ENCODE measurements at places on chromosomes 2 and 18.

DNA sequence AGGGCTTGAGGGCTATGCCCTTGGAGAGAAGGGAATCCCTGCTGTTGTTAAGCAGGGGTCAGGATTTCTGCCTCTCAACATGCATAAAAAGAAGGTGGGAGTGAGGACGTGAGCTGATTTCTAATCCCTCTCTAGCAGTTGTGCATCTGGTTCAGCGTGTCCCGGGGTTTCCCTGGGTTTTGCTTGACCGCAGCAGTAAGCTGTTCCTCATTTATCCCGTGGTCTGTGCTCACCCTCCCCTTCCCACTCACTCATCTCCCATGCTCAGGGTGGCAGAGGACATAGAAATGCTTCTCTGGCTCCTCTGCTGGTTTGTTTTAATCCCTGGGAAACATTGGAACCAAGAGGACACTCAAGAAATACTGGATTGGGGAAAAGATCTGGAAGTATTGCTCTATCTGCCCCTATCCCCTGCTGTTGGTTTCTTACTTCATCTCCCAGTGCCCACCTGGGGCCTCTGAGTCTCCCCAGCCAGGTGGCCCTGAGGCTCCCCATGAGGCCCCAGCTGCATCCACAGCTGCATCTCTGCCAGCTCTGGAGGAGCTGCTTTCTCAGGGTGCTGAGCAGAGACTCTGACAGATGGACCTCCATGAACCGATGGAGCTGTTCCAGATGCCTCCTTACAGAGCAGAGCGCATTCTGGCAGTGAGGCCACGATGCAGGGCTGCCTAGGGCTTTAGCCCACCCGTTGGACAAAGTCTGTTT, 36.1 kb downstream of the TET3 start:
- no peak for DNase-seq

- no peak for DNase-seq
Measured at GRCh38 chr18:62898359-62898758, 183.0 kb downstream of the PHLPP1 start.

GRCh38 chr2:33437815-33438214, 38.6 kb upstream of the RASGRP3 start:
- DNase-seq: no peak

- no peak for DNase-seq
Measured at GRCh38 chr18:46402396-46402795, 254.6 kb downstream of the LOXHD1 start.

GRCh38 chr18:63109802-63110201, 209.8 kb downstream of the BCL2 start:
- no peak for DNase-seq

GRCh38 chr2:105786231-105787230, 41.8 kb downstream of the NCK2 start:
- no peak for DNase-seq

DNA sequence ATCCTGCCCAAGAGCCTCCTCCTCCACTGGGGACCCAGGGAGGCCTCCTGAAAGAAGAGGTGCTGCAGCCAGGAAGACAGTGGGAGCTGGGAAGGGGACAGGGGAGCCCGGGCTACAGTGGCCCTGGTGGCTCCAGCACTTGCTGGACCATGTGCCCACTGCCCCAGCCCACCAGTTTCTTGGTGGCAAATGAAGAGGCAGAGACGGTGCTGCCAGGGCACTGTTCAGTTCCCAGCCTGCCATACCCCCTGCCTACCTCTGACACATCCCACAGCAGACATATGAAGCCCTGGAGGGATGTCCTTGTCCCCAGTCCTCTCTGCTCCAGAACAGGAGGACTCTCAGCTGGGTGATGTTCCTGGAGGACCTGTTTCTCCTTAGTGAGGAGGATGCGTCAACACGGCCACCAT, 3.7 kb downstream of the RAMP1 start:
- DNase-seq: no peak

DNA sequence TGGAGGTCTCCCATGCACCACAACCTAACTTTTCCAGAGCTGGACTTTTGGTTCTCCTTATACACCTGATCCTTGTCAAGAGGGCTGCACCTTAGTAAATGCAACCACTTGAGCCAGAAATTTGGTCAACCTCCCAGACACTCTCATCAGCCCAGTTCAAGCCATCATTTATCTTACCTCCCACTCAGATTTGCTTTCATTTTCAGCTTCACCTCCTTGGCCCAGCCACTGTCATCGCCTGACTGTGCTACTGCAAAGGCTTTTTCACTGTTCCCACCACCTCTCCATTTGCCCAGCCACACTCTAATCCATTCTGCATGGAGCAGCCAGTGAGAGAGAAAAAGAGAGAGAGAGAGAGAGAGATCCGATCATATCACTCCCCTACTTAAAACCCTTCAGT, 112.4 kb upstream of the DDX18 start:
- no peak for DNase-seq

- no peak for DNase-seq
Measured at GRCh38 chr2:109350526-109350925, 221.5 kb downstream of the SH3RF3 start.

DNA sequence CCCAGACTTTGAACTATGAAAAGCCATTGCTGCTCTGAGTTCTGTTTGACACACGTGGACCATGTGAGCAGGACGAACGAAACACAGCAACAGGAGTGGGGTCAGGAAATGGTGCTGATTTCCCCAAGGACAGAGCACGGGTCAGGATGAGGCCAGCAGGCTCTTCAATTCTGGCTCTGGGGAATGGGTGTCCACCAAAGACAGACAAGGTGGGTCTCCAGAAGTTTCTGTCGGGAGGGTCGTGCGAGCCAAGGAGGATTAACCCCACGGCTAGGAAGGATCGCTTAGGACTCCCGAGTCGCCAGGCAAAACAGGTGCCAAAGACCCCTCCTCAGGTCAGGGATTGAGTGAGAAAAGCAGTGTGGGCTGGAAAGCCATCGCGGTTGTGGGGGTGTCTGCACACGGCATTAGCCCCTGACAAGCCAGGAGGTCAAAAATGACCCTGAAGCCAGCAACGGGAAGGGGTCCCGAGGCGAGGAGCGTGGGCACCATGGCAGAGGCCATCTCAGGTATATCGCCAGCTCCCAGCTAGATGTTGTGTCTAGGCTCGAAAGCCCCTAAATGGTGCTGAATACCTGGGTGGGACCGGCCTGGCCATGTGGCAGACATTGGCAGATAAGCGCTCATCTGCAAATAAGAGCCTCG, 213.9 kb upstream of the SALL3 start:
- DNase-seq: no peak

GRCh38 chr2:207660994-207661393, 35.8 kb upstream of the METTL21A start:
- DNase-seq: no peak

- no peak for DNase-seq
Measured at GRCh38 chr2:111200333-111200881, 79.7 kb downstream of the BCL2L11 start.

- DNase-seq: no peak
Measured at GRCh38 chr18:68694316-68694715, 20.6 kb downstream of the TMX3 start.

DNA sequence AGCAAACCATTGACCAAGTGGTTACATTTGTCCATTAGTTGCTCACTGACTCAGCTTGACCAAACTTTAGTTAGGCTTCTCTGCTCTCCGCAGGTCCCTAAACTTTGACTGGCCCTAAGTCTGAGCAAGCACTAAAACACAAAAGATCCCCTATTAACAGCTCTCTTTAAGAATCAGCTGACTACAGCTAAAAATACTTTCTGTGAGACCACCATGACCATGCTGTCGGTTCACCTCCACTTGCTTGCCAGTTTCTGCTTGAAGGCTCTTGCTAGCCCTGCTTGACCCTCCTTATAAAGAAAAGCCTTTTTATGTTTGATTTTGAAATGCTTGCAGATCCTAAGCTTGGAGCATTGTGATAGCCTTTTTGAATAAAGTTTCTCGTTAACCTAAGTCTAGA, 40.4 kb upstream of the RIT2 start:
- no peak for DNase-seq

- DNase-seq: no peak
Measured at GRCh38 chr18:21678859-21679258, 25.7 kb downstream of the ABHD3 start.

- DNase-seq: no peak
Measured at GRCh38 chr18:1585881-1586488, 681.3 kb downstream of the ADCYAP1 start.

GRCh38 chr2:37322368-37322767, 2.3 kb downstream of the PRKD3 start:
- DNase-seq: no peak

DNA sequence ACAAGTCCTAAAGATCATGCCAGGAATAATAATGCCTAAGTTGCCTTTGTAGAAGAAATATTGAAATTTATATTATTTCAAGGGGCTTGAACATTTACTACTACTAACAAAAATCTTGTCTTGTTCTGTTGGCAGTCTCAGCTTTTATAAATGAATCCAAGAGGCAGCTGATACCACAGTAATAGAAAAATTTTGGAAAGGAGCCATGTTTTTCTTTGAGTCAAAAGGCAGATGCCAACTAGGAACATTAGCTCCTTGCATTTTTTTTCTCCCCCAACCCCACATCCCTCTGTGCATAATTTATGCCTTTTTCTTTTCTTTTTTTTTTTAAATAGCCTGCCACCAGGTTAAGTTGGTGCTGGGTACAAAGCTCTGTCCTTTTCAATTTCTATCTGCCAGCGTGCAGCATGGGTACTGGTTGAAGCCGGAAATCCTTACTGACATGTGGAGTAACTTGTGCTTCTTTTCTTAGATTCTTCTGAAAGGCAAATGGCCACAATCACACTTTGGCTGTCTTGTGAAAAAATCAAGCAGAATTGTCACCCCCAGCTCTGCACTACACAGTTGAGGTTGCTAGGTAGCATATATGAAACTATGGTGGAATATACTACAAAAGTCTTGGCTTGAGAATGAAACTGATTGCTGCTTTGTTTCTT, 98.8 kb downstream of the RHBDD1 start:
- no peak for DNase-seq

- DNase-seq: no peak
Measured at GRCh38 chr2:196990788-196991461, 64.4 kb upstream of the PGAP1 start.

GRCh38 chr2:28972778-28973335, 8.2 kb upstream of the TOGARAM2 start:
- no peak for DNase-seq

DNA sequence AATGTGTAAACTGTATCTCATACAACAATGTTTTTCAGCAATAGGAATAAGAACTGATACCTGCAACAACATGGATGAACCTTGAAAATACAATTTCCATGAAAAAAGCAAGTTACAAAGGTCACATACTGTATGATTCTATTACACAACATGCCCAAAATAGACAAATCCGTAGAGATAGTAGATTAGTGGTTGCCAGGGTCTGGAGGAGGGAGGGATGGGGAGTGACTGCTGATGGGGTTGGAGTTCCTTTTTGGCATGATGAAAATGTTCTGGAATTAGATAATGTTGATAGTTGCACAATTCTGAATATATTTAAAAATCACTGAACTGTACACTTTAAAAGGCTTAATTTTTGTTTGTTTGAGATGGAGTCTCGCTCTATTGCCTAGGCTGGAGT, 33.8 kb downstream of the UBXN4 start:
- DNase-seq: no peak

GRCh38 chr2:70431716-70432347, 121.8 kb downstream of the TGFA start:
- DNase-seq: no peak

- no peak for DNase-seq
Measured at GRCh38 chr2:20449501-20450200, 2.8 kb downstream of the RHOB start.

- DNase-seq: no peak
Measured at GRCh38 chr18:27527856-27528255, 342.7 kb upstream of the CHST9 start.

GRCh38 chr18:76098674-76099411, 396.2 kb downstream of the ZNF516 start:
- no peak for DNase-seq

- DNase-seq: no peak
Measured at GRCh38 chr18:24559526-24559925, 99.1 kb downstream of the HRH4 start.

- DNase-seq: no peak
Measured at GRCh38 chr2:195871326-195871725, 197.3 kb downstream of the DNAH7 start.

GRCh38 chr2:140714586-140714985, 1416.2 kb downstream of the LRP1B start:
- DNase-seq: no peak

DNA sequence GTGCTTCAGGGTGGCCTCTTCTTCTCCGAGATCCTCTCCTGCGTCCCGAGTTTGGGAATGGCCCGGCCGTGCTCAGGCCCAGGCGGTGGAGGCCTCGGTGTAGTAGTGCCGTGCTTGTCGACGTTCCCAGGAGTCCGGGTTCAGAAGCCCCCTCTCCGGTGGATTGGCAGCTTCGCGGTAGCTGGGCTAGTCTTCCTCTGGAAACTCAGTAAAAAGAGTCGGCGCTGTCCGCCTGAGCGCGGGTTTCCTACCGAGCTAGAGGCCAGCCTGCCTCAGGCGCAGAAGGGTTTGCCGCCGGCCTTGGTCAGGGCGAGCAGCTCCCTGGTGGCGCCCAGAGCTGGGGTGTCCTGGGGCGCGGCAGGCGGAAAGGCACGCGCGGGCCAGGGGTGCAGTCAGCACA, 3.2 kb downstream of the RALBP1 start:
- DNase-seq: no peak

DNA sequence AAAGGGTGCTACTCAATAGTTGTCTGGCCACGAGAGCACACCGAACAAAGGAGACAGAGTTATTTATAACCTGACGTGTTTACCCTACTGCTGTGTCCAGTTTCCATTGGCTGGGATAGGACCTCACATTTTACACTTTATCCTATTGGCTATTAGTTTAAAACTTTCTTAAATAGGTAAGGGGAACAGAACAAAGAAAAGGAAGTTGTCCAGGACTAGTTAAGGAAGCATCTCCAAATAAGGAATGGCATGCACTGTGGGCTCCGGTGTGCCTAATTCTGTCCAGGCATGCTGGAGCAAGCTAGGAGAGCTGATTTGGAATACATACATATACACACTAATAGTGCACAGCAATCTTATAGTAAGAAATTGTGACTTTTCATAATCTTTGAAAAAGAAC, 72.2 kb downstream of the CAB39 start:
- DNase-seq: no peak

DNA sequence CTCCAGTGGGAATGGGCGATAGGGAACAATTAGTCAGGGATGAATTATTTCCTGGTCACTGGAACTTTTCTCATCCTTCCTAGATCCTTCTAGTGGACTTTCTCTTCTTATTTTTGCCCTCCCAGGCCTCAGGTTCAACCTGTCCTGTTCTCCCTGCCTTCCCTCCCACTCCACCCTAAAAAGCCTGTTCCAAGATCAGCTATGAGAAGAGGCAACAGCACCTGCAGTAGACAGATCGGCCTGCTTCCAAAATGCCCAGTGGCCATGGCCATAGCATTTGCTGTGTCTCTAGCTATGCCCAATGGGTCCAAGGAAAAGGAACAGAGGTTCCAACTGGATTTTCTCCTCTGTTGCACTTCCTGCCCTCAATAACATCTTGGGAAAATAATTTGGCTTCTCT, 16.5 kb upstream of the KCNF1 start:
- no peak for DNase-seq

- no peak for DNase-seq
Measured at GRCh38 chr2:119197529-119198239, 25.9 kb upstream of the STEAP3 start.

- DNase-seq: no peak
Measured at GRCh38 chr2:96913398-96914202, 43.7 kb upstream of the SEMA4C start.
